ENCODE measurements at places on chromosomes 6 and 20. TPM values are rescaled to one million over a fixed set of nuclear protein-coding genes. Genes with fewer than 3 reads are reported as not detected.

RAET1G gene
- 0.70 TPM for polyA plus RNA-seq

FAXC gene
- 51.9 TPM for polyA plus RNA-seq

MEP1A gene
- polyA plus RNA-seq: 0.09 TPM

TBX18 gene
- polyA plus RNA-seq: 7.9 TPM

PDYN gene
- polyA plus RNA-seq: 6.7 TPM

GMPR gene
- 35.0 TPM for polyA plus RNA-seq

SLC17A3 gene
- polyA plus RNA-seq: not detected

SLC22A2 gene
- polyA plus RNA-seq: 6.0 TPM

SAYSD1 gene
- 20.7 TPM for polyA plus RNA-seq

ZC2HC1B gene
- polyA plus RNA-seq: not detected

TRIM31 gene
- not detected for polyA plus RNA-seq

BPI gene
- not detected for polyA plus RNA-seq

DNA sequence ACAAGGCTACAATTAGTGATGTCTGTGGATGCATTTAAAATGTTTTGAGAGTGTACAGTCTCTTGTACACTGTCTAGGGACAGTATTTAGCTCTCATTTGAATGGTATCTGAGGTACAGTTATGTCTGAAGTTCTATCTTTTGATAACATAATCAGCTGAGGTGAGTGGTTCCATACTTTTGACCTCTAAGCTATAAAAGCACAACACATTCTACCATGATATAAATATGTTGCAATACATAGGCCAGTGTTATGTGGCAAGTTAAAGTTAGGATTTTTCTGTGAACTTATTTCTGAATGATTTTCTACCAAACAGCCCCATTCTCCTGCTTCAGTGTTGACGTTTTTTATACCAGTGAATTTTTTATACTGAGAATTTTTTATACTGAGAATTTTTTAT, 77.6 kb downstream of the AKAP7 start:
- DNase-seq: no peak

DNA sequence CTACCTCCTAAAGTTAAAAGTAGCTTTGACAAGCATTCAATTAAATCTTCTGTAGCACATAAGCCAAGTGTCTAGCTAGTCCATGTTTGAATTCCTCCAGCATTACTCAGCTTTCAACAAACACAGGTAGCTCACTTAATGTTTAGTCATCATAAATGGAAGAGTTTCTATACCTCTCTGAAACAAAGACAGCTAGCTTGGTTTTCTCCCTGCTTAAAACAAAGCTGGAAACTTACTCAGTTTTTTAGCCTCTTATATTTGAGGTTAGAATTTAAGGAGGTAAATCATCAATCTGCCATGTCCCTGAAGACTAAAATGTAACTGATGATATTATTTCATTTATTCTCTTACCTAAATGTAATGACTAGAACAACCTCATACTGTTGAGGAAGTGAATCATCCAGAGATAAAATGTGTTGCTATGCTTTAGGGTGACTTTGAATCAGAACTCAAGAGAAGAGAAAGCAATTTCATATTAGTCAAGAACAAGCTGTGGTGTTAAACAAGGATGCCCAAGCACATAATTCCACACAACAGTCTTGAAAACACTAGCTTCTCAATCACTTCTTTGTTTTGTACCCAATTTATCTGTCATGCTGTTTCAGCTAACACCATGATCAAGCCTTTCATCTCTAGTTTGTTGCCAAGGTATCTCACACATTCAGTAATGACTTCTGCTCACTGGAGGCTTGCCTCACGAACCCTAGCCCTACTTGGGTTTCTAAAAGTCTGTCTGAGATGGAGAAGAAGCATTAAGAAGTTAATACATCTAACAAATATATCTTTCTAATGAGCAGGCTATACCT, 251.9 kb downstream of the EPM2A start:
- no peak for DNase-seq

GRCh38 chr20:6622041-6622440, 145.4 kb upstream of the BMP2 start:
- no peak for DNase-seq

GRCh38 chr20:22274330-22274729, 310.0 kb downstream of the FOXA2 start:
- DNase-seq: no peak

DNA sequence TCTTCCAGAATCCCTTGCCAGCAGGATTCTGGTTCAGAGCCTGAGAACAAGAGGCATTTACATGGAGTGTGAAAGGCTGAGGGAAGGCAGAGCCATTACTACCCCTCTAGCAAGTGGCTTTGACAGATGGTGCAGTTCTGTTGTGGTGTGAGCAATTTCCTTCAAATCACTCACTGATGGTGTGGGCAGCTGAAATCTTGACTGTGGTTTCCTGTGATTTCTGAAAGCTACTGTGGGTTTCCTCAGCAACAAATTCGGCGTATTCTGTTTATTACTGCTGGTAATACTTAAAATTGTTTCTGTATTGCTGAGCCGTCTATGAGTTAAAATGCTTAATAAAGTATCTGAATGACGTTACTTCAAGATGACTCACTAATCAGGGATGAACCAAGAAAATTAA, 181.5 kb upstream of the TCF21 start:
- DNase-seq: peak; percentile 95

DNA sequence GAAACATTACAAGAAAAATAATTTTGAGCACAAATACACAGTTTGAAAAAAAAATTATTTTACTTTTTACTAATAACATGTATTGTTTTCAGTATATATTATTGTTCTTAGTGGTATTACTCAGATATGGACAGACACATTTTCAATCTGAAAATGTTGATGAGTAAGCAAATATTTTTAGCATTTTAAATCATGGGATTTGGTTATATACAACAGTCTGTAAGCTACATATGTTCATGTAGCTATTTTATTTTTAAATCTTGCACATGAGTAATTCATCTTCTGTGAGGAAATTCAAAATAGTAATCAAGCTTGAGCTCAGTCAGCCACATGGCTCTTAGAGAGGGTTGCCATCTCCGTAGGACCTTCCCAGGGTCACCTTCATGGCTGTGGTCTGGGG, 471.9 kb downstream of the QKI start:
- no peak for DNase-seq

DNA sequence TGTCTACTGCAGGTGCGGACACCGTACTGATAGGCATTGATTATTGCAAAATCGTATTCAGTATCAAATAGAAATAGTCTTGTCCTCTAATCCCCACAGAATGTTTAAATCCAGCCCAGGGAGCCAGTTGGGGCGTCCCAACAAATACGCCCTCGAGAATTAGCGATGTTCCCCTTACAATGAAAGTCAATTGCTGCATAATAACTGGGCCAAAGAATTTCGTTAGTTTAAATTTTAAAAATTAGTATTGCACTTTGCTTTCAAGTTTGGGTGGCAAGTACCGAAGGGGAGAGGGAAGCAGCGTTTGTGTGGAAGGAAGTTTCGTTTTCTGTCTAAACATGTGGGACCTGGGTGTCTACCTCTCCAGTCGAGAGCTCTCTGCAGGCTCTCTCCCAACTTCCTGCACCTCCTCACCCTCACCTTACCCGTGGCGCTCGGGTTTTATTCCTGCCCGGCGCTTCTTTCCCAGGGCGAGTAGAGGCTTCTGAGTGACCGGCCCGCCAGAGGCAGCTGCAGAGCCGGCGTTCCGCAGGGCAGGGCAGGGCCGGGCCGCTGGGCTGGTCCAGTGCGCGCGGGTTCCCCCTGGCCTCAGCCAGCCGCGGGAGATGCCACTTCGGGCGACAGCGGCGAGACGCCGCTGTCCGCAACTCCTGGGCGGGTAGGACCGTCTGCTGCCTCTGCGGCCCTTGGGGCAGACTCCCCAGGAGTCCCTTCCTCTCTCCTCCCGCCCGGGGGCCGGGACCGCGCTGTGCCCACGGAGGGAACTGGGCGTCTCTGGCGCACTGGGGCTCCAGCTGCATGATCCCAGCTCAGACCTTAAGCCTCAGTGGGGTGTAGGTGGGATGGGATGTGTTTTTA, 862 bp upstream of the TFAP2C start:
- DNase-seq: no peak

GRCh38 chr20:19695081-19695480, 63.0 kb upstream of the RIN2 start:
- DNase-seq: no peak

DNA sequence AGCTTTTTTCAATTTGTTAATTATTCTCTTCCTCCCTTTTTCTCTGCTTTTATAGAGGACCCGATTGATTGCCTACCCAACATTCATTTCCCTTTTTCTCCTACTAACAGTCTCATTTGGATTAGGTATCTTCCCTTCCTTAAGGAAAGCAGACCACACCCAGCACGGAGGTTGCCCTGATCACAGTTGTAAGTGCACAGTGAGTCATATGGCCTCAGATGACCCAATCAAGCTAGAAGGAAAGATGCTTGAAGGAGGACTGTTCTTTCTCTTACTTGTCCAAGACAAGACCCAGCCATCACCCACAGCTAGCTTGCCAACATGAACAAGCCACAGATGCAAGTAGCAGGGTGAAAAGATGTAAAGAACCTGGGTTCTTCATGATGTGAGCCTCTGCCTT, 518.6 kb downstream of the PKHD1 start:
- DNase-seq: no peak

DNA sequence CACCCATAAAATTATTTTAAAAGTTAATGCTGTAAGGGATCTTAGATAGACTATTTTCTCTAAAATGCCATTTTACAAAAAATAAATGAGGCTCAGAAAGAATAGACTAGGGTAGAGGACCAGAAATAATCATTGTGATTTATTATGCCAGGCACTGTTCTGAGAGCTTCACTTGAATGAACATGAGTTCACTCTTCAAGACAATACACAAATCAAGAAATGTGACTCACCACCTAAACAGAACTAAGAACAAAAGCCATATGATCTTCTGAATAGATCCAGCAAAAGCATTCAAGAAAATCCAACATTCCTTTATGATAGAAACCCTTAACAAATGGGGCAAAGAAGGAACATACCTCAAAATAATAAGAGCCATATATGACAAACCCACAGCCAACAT, 582.0 kb downstream of the PKHD1 start:
- DNase-seq: no peak

DNA sequence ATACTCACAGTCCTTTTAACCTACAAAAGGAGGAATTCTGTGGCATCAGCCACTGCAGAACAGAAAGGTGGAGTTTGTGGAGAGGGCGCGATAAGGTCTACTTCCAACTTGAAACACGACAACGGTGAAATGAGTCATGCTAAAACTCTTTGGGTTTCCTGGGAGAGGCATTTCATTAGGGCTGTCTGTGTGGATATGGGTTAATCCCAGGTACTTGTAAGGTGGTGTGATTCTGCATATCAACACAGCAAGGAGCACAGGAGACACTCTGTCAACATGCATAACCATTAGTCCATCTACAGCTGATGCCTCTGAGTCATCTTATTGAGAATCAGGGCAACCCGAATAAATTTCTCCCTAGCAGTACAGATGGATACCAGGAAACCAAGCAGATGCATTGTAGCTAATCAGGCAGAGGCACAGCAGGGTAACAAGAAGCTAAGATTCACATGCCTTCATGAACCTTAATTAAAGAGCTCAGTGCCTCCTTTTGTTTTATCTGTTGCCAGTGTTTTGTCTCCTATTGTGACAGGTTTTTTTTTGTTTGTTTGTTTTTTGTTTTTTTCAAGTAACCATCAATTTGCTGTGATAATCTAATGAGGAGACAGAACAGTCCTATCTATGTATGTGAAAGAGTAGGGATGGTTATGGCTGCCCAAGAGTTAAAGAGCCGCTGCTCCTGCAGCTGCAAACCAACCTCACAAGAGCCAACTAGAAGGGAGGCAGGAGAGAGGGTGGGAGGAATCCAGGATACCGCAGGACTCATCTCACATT, 315.8 kb upstream of the SOX4 start:
- DNase-seq: no peak

DNA sequence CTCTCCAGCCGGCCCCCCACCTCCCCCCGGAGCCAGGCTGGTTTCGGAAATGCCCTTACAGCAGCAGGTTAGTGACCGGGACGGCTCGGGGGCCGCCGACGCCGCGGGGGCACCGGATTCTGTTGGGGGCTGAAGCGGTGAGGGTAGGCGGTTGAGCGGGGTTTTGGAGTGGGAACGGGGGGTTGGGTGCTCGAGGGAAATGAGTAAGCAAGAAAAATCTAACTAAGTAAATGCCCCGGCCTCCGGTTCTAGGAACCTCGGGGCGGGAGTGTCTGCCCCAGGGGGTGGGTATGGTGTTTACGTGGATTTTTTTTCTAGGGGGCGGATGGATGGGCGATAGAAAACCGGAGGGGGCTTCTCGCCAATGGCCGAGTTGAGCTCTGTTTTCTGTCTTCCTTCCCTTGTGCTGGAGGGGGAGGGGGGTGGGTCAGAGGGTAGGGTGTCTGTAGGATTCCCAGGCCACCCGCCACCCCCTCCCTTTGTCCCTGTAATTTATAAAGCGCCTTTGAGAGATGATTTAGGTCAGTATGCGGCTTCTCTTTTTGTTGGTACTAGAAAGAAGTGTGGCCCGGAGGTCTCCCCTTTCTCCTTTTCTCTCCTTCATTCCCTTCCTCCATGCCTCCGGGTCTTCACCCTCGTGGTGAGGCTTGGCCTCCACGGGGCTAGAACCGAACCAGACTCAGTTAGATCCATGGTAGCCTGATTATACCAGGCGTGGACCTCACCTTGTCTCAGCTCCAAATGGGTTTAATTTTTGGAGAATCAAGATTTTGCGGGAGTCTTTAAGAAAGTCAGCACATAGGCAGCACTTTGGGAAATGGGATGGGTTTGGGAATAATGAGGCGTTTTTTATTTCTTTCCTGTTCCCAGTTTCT, 2.3 kb downstream of the E2F3 start:
- no peak for DNase-seq

DNA sequence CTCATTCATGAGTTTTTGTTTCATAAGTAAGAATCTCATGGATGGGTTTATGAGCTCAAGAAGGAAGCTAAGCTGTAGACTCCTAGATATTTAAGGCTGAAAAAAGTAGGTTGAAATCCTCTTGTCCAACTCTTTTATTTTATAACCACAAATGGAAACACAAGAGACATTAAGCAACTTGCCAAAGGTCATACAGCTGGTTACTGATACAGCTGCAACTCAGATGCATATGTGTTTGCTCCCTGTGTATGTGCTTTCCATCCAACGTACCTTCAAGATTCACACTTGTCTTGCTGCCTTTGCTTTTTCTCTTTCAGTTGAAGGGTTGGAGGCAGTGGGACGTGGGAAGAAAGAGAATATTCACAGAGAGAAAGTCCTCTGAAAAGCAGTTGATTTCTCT, 153.5 kb upstream of the STMND1 start:
- no peak for DNase-seq

- no peak for DNase-seq
Observed at GRCh38 chr20:60968853-60969720, 283.0 kb upstream of the CDH4 start.

- DNase-seq: no peak
Observed at GRCh38 chr20:5164645-5165625, 38.1 kb downstream of the CDS2 start.

GRCh38 chr20:57350081-57350710, 859 bp upstream of the RAE1 start:
- DNase-seq: no peak

Measured in spinal cord (tissue), 10 donors.